Stimulated activated CD4-positive, alpha-beta T cell treated with anti-CD3 and anti-CD28 coated beads, Interleukin-12 subunit alpha, Interleukin-12 subunit beta, amount 100 ng/mL, for 4 hours (primary cell): ENCODE measurements at places on chromosomes 6 and 20.

DNA sequence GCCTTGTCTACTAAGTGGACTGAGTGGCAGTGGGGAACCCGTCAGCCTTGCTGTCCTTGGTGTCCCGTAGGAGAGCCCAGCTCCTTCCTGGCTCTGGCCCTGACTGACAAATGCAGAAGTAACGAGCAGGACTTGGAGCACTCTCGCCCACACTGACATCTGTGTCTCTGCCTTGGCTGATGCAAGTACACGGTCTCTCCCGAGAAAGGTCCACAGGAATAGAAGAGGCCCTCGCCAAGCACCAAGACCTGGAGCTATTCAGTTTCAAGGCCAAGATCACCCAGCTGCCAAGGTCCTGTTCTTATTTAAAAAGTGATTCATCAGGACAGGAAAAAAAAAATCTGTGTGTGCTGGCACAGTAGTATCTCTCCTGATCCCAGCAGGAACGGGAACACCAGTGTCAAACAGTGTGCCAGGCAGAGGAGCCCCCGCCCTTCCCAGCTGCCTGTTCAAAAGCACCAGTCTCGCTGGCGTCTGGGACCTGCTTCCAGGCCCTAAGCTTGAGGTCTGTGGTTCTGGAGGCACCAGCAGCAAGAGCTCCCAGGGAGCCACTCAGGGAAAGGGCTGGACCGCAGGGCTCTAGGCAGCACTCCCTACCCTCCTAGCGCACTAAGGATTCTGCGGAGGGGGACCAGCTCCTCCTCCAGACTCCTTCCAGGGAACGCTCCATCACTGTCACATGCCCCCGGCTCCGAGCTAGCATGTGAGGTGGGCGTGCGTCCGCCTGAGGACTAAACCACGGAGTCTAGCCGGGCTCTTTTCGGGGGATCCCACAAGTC is 376.9 kb downstream of the RNGTT start:
- no peak for DNase-seq

DNA sequence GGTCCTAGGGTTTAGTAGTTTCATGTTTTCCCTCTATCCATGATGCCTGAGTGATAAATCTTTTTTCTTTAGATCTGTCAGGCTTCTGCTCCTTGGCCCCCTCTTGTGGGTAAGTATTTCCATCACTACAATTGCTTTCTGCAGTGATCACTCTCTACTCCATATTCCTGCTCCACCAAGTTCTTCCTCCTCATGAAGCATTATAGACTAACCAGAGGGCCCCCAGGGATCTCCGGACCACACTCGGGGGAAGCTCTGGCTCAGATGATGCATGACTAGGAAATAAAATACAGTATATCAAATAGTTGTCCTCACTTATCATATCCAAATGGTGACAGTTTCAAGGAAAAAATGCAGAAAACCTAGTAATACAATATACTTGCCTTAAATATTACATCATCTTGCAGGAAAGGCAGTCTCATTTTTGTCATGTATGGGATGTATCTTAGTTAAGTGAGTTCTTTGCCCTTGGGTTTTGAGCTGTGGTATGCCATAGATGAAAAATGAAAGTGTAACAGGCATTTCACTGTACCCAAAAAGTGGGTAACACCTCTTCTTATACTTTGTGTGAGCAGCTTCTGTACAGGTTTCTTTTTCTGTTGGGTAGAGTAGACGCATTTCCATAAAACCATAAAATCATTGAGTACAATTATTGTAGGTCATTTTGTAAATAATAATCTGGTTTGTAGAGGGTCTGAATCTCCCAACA is 200.9 kb upstream of the EYA4 start:
- no peak for DNase-seq

- no peak for DNase-seq
Observed at GRCh38 chr6:30122515-30122914, 9.6 kb upstream of the TRIM31 start.

GRCh38 chr6:154569156-154569862 is 58.8 kb upstream of the CNKSR3 start:
- no peak for DNase-seq

DNA sequence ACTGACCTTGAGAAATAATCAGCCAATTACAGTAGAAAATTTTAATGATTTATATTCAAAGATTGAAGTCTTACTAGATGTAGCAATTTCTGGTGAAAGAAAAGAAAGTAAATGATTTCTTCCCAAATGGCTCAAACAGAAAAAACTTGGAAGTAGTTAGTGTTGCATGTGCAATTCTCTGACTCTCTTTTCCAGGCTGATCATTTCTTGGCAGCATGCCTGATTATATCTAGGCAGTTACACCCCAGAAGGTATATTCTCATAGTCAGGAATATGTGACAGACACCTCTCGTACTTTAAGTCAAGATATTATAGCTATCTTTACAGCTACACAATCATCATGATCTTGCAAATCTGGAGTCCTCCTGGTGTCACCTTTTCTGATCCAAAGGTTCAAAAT is 122.9 kb downstream of the PDE7B start:
- DNase-seq: no peak

- DNase-seq: peak; percentile 30
Observed at GRCh38 chr6:24357336-24358218, at the start of gene DCDC2. TSS of gene DCDC2 (minus strand) at chr6:24358059. CDS start at chr6:24357750, 309 bp downstream.

DNA sequence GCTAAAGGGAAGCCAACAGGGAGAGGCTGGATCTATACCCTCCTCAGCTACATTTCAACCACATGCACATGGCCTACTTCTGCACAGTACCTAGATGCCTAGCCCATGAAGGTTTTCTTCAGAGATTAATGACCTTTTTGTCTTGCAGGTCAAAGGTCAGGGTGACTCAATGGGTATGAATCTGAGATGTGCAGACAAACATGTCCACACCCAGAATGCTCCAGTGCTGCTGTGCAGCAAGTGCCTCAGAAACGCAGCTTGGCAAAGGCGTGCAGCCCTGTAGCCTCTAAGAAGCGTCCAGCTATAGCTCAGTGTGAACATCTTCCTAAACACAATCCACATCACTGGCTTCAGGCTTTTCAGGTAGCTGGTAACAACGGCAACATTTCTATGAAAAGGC is 24.4 kb downstream of the MAP1LC3A start:
- no peak for DNase-seq

DNA sequence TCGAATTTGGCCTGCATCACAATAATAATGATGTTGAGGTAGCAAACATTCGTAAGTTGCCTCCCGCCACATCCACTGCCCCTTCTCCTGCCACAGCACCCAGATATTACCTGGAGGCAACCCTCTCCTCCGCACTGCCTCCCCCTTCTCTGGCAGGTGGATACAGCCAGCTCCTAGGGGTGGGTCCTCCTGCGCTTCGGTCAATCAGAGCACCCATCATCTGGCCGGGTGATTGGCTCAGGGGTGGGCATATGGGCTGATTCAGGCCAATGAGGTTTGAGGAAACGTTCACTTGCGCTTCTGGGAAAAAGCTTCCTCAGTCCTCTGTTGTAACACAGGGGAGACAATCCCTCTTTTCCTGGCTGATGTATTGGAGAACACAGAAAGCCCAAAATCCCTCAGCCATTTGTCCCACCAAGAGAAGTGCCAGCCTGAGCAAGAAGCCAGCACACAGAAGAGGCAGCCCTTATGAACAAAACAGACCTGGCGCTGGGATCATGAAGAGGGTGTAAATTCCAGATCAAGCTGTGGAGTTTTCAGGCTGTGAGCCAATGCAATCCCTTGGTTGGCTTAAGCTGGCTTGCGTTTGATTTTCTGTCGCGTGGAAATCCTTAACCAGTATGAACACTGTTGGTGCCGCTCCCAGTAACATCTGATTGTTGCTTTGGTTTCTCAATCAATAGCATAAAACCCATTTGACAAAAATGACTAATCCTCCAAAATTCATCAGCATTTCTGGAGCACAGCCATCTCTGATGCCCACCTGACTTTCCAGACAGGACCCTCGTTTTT is 82.2 kb downstream of the PRDM1 start:
- no peak for DNase-seq

DNA sequence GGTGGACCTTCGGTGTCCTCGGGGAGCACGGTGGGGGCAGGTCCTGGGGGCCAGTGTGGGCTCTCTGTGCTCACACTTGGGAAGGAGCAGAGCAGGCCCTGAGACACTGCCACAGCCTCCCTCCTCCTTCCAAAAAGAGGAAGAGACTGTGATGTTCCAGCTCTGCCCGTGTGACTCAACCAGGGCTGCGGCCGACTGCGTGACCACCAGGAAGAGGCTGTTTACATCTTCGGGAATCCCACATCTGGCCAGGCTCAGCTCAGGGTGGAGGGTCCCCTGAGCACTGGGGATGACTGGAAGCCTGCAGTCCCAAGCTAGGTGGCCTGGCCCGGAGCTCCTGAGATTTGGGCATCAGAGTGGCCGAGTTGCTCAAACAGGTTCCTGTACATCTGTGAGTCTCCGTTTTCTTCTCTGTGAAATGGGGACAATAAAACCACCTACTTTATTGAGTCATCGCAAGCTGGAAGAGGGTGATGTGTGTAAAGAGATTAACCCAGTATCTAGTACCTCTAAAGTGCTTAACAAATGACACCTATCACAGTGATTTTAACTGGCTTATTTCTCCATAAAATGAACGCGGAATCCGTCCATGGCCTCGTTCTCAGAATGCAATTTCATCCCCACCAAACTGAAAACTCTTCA is 242.1 kb downstream of the DLL1 start:
- no peak for DNase-seq

- no peak for DNase-seq
Observed at GRCh38 chr6:4504700-4505099, 271.5 kb upstream of the CDYL start.

DNA sequence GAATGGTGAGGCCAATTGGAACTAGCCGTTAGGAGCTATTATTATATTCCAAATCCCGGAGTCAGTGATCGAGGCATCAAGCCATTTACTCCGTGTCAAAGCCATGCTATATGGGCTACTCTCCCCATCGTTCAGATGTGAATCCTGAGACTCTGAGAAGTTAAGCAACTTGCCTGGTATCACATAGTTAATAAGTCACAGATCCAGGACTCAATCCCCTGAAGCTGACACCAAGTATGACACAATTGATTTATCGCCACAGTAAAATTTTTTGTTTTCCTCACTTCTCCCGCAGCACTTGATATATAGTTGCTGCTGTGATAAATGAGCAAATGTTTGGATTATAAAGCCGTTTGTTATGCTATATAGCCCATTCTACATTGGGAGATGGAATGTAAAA is 50.8 kb upstream of the TSHZ2 start:
- no peak for DNase-seq

DNA sequence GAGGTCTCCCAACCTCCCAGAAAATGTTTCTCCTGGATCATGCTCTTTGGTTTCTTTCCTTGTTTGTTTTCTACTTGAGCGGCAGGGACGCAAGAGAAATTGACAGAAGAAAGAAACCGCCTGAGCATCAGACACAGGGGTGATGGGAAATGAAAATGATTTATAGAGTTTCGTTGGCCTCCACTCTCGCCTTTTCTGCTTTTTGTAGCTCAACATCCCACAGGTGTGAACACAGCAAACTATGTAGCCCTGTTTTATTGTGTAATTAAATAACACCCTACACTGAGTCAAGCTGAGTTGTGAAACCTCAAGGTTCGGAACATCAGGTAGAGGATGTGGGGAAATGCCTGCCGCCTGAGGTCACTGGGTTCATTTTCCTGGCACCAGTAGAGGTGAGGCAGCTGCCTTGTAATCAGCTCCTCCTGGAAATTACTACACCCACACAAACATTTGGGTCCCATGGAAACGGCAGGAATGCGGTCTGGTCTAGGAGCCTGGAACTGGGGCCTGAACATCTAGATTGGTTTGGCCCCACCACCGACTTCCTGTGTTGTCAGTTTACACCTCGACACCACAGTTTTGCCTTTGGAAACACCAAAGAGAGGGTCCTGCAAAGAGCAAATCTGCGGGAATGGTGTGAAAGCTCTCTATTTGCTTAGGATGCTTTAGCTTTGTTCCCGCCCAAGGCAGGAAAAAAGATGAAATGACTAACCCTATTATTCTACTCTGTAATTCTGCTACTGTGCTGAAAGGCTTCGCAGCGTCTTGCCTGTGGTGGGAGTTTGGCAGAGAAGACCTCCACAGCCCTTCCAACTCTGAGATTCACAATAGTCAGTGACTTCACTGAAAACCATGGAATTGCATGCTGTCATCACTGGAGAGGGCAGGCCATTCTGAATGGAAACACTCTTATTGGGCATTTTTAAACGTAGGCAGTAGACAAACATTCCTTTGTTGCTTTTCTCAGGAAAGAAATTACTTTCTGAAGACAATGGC is 53.0 kb downstream of the ADAT2 start:
- no peak for DNase-seq

GRCh38 chr20:61671559-61671958 is 394.1 kb downstream of the TAF4 start:
- DNase-seq: no peak

- DNase-seq: no peak
Observed at GRCh38 chr6:4268171-4268570, 132.8 kb upstream of the ECI2 start.

DNA sequence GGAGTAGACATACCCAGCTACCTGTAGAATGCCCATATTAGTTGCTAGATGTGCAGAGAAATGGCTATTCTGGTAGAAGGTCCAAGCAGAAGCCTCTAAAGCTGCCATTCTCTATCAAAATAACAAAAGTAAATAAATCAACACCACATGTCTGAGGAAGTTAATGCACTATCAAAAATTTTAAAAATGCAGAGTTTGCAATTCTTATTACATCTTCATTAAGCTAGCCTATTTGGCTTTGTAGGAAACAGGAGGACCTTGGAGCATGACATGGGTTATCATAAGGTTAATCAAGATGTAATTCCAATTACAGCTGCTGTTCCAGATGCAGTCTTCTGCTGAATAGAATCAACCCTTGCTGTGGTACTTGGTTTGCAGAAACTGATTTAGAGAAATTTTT is 188.4 kb downstream of the TBX18 start:
- DNase-seq: no peak

DNA sequence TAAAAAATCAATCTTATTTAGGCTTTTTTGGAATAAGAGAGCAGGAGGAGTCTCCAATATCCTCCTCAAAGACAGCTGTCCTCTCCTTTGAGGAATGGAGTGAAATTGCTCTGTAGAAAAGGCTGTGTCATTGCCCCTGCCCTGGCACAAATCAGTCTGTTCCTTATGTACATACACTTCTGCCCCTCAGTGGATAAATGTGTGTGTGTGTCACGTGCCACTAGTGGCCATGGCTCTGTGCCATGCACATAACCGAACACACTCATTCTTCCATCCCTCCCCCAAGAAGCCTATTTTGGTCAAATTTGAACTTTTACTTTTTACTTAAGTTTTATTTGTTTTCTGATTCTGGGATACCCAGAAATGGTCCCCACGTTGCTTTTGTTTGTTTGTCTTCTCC is 49.2 kb downstream of the ANKS1A start:
- DNase-seq: no peak

GRCh38 chr20:49999329-49999728 is 16.5 kb downstream of the SNAI1 start:
- no peak for DNase-seq

- no peak for DNase-seq
Observed at GRCh38 chr6:6892744-6893583, 214.8 kb upstream of the RREB1 start.
